HTR-8/SVneo (cell line): ENCODE measurements at places on chromosomes 11 and 22.
A peak's percentile ranks its signal among the peaks of the same experiment; 100 is the strongest.

GRCh38 chr22:32733923-32734514 lies 67.5 kb upstream of the TIMP3 start:
- DNase-seq = no peak

GRCh38 chr11:19519912-19520641 lies 192.6 kb upstream of the NAV2 start:
- DNase-seq = no peak

GRCh38 chr11:3905080-3905953 lies 49.9 kb downstream of the STIM1 start:
- DNase-seq = peak; percentile 41

GRCh38 chr22:46042786-46043185 lies 65.8 kb upstream of the WNT7B start:
- no peak for DNase-seq

DNA sequence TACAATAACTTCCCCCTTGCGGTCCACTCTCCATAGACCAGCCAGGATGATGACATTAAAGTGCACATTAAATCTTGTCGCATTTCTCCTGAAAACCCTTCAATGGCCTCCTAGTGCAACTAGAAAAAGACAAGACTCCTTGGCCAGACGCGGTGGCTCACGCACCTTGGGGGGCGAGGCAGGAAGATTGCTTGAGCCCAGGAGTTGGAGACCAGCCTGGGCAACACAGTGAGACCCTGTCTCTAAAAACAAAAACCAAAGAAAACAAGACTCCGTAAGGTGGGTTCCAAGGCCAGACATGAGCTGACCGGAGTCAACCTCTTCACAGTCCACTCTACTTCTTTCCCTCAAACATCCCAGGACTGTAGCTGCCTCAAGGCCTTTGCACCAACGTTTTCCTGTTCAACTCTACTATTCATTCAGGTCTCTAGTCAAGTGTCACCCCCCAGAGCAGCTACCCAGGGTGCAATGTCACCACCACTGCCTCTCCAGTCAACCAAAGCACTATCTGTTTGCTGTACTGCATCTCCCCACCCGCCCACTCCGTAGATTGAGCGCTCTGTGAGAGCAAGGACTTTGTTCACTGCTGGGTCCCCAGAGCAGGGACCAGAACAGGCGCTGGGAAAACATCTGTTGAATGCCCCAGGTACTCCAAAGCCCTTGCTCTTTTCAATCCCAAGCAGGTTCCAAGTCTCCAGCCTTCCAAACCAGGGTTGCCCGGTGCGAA lies 739 bp downstream of the ZMAT5 start:
- DNase-seq = no peak

GRCh38 chr11:119044708-119045107 lies 12.3 kb downstream of the HYOU1 start:
- no peak for DNase-seq

GRCh38 chr22:20725987-20726558 lies 47.8 kb upstream of the SERPIND1 start:
- no peak for DNase-seq

DNA sequence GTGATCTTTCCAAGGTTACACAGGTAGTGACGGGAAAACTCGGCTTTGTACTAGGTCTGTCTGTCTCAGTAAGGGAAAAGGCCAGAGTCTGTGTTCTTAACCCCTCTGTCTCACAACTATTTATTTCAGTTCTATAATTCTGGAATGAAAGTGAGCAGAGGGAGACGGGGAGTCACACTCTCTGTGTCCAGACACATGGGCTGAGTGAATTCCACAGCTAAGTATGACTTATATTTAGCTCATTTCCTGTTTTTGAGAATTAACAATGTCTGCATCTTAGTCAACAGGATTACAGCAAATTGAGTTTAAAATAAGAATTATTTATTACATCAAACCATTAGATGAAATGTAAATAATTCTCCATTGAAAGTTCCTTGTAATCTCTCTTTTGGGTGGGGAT lies 62.5 kb upstream of the OR4B1 start:
- DNase-seq = no peak

- no peak for DNase-seq
These were observed 432.1 kb downstream of the DYNC2H1 start for GRCh38 chr11:103541186-103541795.

- no peak for DNase-seq
These were observed 3.9 kb upstream of the DEUP1 start for GRCh38 chr11:93326681-93327080.

- DNase-seq = no peak
These were observed 35.3 kb downstream of the PITPNB start for GRCh38 chr22:27883656-27884350.

- DNase-seq = no peak
These were observed 4.2 kb upstream of the LRRC32 start for GRCh38 chr11:76674517-76675400.

DNA sequence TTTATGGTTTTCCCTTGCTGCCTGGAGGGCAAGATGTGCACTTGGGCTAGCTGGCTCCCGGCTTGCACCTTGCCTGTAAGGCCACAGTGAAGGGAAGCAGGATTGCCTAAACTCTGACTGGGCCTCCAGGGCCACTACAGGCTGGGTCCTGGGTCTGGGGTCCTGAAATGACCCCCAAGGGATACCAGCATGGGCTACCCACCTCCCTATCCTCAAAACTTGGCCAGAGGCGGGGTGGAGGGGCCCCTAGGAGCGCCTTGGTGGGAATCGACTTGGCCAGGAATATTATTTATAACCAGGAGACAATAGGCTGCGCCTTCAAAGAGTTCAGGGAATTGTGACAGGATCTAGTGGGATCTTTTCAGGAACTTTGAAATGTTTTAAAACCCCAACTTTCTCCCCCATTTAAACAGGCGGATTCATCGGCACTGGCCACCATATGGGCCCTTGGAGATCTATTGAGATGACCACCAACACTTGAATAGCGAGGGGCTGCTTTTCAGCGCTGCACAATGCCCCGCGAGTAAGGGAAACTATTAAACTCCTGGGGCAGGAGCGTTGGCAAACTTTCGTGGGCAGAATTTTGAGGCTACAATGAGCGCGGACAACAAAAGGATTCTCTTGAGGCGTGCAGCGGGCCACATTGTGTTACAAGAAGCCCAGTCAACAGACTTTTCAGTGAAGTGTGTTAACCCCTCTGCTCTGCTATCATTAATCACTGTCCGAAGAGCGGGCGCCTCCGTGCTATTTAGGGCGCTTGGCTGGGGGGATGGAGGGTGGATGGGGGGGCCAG lies 15.2 kb downstream of the PAX6 start:
- DNase-seq = no peak

- no peak for DNase-seq
These were observed 22.9 kb downstream of the RAB39A start for GRCh38 chr11:107951155-107951554.

DNA sequence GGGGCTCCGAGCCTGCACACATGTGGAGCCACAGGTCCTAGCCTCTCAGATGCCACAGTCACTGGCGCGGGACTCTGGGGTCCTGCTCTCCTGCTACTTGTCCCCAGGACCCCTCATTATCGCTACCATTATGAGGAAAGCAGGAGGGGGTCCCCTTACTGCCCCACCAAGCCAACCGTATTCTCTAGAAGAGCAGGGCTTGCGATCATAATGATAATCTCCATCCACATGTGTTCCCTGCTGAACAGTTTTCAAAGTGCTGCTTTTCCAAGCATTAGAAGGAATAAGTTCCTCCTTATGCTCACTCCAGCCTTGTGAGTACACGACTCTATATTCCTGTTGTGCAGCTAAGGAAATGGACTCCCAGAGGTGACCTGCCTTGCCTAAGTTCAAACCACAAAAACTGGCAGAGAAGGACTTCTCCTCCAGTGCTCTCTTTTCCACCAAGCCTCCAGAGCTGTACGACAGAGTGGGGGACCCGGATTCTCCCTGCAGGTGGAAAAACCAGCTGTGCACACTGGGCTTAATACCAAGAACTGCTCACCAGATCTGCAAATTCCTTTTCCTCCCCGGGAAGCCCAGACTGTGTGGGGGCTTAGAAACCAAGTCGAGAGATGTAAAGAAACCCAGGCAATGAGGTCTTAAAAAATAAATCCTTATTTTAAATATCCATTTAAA lies 92.8 kb upstream of the DRD2 start:
- DNase-seq = no peak

DNA sequence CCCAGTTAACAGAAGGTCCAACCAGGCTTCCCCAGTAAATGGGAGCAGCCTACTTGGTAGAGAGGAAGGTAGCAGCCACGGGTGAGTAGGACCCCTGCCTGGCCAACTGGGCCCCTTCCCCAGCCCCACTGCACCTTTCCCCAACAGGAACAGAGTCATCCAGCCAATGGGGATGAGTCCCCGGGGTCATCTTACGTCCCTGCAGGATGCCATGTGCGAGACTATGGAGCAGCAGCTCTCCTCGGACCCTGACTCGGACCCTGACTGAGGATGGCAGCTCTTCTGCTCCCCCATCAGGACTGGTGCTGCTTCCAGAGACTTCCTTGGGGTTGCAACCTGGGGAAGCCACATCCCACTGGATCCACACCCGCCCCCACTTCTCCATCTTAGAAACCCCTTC lies 6.6 kb downstream of the RIC8A start:
- DNase-seq = no peak

- DNase-seq = no peak
These were observed 23.7 kb downstream of the SLC37A2 start for GRCh38 chr11:125086633-125087296.

GRCh38 chr11:118175031-118175992 lies 1.1 kb downstream of the SCN2B start:
- peak; percentile 31 for DNase-seq

GRCh38 chr22:17808693-17809403 lies 34.6 kb upstream of the BID start:
- DNase-seq = no peak

DNA sequence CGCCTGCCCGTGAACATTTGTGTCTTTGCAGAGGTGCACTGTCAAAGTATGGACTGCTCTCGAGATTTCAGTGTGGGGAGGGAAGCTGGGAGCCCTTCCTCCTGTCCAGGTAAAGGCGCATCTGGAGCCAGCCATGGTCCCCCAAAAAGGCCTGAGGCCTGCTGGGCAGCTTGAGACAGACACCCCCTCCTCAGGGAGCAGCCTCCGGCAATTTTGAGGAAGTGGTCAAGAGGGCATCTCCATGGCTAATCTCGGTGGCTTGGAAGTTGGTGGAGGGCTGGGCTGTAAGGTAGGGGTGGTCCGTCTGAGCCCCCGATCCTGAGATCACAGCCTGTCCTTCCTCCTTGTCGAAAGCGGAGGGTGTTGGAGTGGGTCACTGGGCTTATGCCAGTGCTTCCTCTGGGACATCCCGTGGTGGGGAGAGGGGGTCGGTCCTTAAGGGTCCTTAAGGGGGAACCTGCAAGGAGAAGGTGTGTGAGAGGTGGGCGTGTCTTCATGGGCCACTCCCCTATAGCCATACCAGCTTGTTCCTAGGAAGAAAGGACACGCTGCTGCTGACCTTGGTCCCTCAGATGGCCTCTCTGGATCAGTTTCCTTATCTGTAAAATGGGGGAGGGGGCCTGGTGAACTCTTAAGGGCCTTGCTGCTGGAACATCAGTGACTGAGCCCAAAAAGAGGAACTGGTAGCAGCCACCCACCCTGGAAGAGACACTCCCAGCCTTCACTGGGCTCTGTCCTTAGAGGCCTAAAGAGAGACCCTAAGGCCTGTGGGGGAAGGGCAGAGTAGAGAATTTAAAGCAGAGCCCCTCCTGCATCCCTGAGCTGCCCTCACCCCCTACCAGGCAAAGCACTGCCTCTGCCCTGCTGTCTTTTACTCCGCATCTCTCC lies 2.6 kb downstream of the KCNC1 start:
- no peak for DNase-seq

GRCh38 chr22:29391546-29391945 lies 3.2 kb upstream of the AP1B1 start:
- DNase-seq = no peak

- no peak for DNase-seq
These were observed 18.8 kb upstream of the P4HA3 start for GRCh38 chr11:74330075-74330858.

DNA sequence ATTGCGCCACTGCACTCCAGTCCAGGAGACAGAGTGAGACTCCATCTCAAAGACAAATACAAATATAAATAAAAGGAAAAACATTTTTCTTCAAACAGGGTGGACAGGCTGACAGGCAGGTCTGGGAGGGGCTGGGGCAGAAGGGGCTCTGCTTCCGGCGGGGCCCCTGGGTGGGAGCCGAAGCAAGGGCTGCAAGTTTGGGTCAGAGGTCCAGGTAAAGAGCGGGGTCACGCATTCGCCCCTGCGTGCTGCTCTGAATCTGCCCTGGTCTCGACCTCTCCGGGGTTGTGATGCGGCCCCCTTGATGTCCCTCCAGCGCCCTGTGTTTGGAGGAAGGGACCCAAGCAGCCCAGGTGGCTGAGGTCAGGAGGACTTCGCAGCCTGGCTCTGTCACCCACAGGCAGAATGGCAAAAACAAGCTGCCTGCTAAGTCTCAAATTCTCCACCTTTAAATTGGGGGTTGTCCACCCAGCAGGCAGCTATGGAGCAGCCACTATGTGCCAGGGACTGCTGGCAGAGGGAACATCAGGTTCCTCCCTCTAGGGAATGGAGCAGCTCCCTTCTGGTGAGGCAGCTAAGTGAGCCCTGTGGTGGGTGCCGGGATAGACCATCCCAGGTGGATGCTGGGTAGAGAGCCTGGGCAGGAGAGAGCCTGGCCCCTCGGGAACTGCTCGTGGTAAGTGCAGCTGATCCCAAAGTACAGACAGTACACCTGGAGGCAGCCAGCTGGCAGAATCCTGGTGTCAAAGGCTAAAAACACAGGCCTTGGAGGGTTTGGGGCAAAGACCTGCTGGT lies 10.3 kb upstream of the PHF21B start:
- no peak for DNase-seq

DNA sequence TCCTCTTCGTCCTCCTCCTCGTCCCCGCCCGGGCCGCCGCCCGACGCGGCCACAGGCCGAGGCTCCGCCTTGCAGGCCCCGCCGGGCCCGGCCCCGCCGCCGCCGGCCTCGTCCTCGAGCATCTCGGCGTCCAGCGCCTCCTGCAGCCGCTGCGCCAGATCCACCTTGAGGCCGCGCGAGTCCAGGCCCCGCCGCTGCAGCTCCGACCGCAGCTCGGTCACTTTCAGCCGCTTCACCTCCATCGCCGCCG lies 417 bp downstream of the HNRNPUL2 start:
- no peak for DNase-seq

- no peak for DNase-seq
These were observed 39.1 kb downstream of the B3GAT1 start for GRCh38 chr11:134372961-134373360.

GRCh38 chr22:50399751-50400331 lies 56.7 kb downstream of the PPP6R2 start:
- DNase-seq = peak; percentile 29

GRCh38 chr22:19988965-19989724 lies 27.5 kb downstream of the ARVCF start:
- no peak for DNase-seq

DNA sequence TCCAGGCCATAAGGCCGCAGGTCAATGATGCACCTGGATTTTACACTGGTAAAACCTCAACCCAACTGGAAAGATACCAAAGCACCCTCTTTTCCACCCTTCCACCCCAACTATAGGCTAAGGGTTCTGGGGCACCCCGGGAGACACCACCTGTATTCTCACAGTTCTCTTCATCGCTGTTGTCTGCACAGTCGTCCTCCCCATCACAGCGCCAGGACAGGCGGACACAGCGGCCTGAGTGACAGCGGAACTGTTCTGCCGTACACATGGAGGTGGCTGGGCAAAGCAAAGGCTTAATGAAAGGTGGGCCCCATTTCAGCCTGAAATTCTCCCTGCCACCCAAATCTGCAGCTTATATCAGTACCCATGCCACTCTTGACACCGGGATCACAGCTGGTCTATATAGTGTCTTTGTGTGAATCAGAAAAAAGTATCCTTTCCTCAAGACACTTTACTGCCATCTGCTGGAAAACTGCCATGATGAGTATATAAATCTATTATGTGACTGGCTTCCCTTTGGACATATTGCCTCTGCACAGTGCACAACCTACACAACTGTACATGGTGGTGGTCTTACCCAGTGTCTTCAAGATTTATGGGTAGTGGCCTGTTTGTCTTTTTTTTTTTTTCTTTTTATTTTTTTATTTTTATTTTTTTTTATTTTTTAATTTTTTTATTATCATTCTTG lies 21.5 kb downstream of the LRP4 start:
- peak; percentile 32 for DNase-seq
